ENCODE measurements at places on chromosomes 12 and 14. TPM values are rescaled to one million over a fixed set of nuclear protein-coding genes. Genes with fewer than 3 reads are reported as not detected.

The FAM186B gene
- total RNA-seq, result 0.39 TPM

The CCDC196 gene
- total RNA-seq, result not detected

The STON2 gene
- total RNA-seq, result 51.1 TPM

The PRIMA1 gene
- not detected for total RNA-seq

- no peak overlapping the region for H3K4me3 ChIP-seq
- peak overlapping the region; percentile 78 for H3K27ac ChIP-seq
- peaks cover 12% of the 10 kb centered on the region for H3K27me3 ChIP-seq
- H3K36me3 ChIP-seq, result peaks cover under 1% of the 10 kb centered on the region
- H3K4me1 ChIP-seq, result peaks cover 8% of the 10 kb centered on the region
- DNase-seq, result no peak
Measured at GRCh38 chr12:49200919-49201594, 12.2 kb upstream of the TUBA1A start.

- H3K36me3 ChIP-seq, result no peaks in the 10 kb centered on the region
- peaks cover 26% of the 10 kb centered on the region for H3K27me3 ChIP-seq
- H3K4me3 ChIP-seq, result no peak overlapping the region
- no peak overlapping the region for H3K27ac ChIP-seq
- H3K4me1 ChIP-seq, result no peaks in the 10 kb centered on the region
Measured at GRCh38 chr12:63085120-63085519, 65.9 kb downstream of the AVPR1A start.

DNA sequence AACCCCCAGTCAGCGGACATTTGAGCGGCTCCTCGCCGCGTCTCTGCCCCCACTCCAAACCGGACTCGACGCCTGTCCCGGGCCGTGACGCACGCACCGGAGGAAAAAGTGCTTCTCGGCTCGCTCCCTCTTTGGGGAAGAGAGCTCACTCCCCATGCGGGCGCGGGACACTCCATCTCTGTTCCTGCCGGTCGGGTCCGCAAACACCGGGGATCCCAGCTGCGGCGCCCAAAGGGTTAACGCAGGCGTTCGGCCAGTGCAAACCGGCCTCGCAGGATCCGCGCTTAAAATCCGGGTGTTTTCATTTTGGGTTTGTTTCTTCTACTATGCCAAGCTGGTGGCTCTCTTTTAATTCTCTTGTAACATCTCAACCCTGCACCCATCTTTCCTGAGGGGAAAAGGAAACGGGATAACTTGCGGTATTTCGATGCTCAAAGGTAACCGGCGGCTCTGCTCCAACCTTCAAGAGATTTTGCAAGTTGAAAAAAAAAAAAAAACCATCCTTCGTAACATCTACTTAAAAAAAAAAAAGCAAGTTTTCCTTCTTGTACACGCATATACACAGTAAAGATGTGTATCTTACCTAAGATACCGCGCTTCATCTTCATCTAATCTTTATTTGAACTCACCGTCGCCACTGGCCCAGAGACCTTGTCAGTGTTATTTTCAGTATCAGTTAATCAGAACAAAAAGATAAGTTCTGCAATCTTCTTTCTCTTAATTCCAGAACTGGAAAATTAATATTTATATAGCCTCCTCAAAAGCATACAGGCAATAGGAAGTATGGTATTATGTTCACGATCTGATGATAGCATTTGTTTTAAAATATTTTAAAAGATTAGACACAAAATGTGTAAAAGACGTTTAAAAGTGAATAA lies 1.6 kb upstream of the ATP2B1 start:
- H3K4me3 ChIP-seq, result peak overlapping the region; percentile 92
- DNase-seq, result no peak

DNA sequence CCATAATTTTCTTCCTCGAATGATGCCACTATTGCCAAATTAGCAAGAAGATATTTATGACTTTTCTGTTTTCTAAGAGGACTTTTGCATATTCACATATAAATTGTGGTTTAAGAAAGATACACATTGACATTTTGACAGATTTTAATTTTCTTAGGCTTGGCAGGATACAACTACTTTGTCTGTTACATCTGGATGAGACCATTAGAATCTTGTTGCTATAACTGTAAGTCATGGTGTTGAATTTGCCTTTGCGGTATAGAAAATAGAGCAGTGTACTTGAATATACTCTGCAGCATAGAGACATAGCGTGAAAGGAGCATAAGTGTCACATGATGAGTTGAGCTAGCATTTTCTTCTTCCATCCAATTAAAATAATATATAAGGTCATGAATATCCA lies 169.3 kb downstream of the FUT8 start:
- peaks cover 4% of the 10 kb centered on the region for H3K4me1 ChIP-seq
- no peaks in the 10 kb centered on the region for H3K36me3 ChIP-seq
- H3K27me3 ChIP-seq, result no peaks in the 10 kb centered on the region
- no peak overlapping the region for H3K27ac ChIP-seq
- no peak overlapping the region for H3K4me3 ChIP-seq
- no peak for DNase-seq

- no peak overlapping the region for H3K27ac ChIP-seq
- H3K4me1 ChIP-seq, result no peaks in the 10 kb centered on the region
- no peak overlapping the region for H3K4me3 ChIP-seq
- peaks cover 2% of the 10 kb centered on the region for H3K36me3 ChIP-seq
- DNase-seq, result no peak
- H3K27me3 ChIP-seq, result no peaks in the 10 kb centered on the region
Measured at GRCh38 chr14:73685328-73685727, 28.9 kb downstream of the PNMA1 start.

GRCh38 chr12:131362291-131363211 lies 348.3 kb upstream of the SFSWAP start:
- no peaks in the 10 kb centered on the region for H3K36me3 ChIP-seq
- no peak overlapping the region for H3K4me3 ChIP-seq
- no peak overlapping the region for H3K27ac ChIP-seq
- H3K27me3 ChIP-seq, result peaks cover 28% of the 10 kb centered on the region

DNA sequence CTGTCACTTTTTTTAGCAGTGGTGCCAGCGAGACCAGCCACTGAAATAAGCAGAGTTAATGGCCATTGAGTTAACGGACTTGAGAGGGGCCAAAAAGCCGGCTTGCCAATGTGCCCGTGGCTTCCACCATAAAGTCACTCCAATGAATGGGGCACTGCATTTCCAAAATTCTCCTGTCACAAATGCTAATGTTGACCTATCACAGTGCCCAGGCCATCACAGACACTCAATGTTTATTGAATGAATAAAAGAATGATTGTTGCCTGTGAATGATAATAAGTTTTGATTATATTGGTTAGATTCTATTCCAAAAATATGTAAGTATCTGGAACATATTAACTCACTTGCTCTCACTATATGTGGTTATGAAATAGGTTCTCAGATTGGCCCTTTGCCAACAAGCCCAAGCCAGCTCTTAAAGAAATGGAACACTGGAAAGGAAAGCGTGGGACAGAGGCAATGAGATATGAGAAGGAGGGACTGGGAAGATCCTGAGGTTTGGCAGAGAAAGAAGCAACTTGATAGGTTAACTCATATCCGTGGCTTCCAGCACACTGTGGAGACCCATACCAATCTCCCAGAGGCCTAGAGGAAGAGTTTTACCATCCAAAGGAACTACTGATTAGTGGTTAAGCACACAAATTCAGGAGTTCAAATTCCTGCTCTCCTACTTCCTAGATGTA lies 108.7 kb downstream of the BTG1 start:
- peaks cover 51% of the 10 kb centered on the region for H3K4me1 ChIP-seq
- peak overlapping the region; percentile 100 for H3K27ac ChIP-seq
- DNase-seq, result no peak
- H3K27me3 ChIP-seq, result no peaks in the 10 kb centered on the region
- H3K4me3 ChIP-seq, result peak overlapping the region; percentile 42
- H3K36me3 ChIP-seq, result peaks cover 2% of the 10 kb centered on the region

DNA sequence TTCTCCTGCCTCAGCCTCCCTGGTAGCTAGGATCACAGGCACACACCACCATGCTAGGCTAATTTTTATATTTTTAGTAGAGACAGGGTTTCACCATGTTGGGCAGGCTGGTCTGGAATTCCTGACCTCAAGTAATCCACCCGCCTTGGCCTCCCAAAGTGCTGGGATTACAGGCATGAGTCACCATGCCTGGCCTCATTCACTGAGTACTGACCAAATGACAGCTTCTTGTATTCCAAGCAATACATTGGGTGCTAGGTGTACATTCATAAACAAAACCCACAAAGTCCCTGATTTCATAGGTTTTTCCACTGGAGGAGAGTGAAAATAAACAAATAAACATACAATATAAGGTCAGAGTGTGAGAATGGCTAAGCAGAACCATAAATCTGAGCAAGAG lies 136.3 kb downstream of the HELB start:
- H3K4me3 ChIP-seq, result no peak overlapping the region
- DNase-seq, result no peak
- H3K27ac ChIP-seq, result no peak overlapping the region
- no peaks in the 10 kb centered on the region for H3K36me3 ChIP-seq

DNA sequence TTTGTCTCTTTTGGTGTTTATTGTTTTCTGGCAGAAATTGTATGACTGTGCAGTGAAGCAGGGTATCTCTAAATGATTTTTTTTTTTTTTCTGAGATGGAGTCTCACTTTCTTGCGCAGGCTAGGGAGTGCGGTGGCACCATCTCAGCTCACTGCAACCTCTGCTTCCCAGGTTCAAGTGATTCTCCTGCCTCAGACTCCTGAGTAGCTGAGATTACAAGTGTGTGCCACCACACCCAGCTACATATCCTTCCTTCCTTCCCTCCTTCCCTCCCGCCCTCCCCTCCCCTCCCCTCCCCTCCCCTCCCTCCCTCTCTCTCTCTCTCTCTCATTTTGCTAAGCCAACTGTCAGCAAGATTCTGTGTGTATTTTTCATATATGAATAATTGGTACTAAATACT lies 94.4 kb downstream of the PPHLN1 start:
- H3K4me3 ChIP-seq, result no peak overlapping the region
- H3K27ac ChIP-seq, result no peak overlapping the region
- H3K36me3 ChIP-seq, result peaks cover 13% of the 10 kb centered on the region
- H3K27me3 ChIP-seq, result no peaks in the 10 kb centered on the region

GRCh38 chr12:6692888-6693287 lies 3.7 kb upstream of the ZNF384 start:
- DNase-seq, result no peak
- H3K27me3 ChIP-seq, result no peaks in the 10 kb centered on the region
- peaks cover 18% of the 10 kb centered on the region for H3K4me1 ChIP-seq
- no peaks in the 10 kb centered on the region for H3K36me3 ChIP-seq

DNA sequence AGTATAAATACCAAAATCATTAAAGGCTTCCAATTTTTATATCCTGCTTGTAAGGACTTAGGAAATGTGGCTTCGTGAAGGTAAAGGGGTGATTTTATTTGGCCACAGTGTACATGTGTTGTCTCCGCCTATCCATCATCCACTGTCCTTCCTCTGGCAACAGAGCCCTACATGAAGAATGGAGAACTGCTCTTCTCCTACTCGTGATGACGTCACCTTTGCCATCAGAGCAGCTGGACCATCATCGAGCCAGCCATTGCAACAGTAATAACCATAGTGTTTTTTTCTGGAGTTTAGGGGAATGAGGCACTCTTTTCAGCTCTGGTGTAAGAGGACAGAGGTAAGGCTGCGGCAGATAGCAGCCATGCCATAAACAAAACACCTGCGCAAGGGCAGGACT lies 19.2 kb downstream of the ITPR2 start:
- H3K27me3 ChIP-seq, result no peaks in the 10 kb centered on the region
- no peak for DNase-seq
- H3K36me3 ChIP-seq, result peaks cover 2% of the 10 kb centered on the region
- peaks cover 10% of the 10 kb centered on the region for H3K4me1 ChIP-seq

GRCh38 chr14:62206456-62206855 lies 444.2 kb downstream of the SNAPC1 start:
- no peaks in the 10 kb centered on the region for H3K4me1 ChIP-seq
- peaks cover 6% of the 10 kb centered on the region for H3K27me3 ChIP-seq
- no peaks in the 10 kb centered on the region for H3K36me3 ChIP-seq
- H3K27ac ChIP-seq, result no peak overlapping the region
- no peak overlapping the region for H3K4me3 ChIP-seq
- no peak for DNase-seq

DNA sequence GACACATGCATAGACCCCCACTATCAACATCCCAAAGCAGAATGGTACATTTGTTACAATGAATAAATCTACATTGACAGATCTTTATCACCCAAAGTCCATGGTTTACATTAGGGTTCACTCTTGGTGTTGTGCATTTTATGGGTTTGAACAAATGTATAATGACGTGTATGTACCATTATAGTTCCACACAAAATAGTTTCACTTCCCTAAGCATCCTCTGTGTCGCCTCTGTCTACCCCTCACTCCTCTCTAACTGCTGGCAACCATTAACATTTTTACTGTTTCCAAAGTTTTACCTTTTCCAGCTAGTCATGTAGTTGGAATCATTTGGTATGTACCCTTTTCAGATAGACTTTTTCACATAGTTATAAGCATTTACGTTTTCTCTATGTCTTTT lies 69.5 kb upstream of the LMO3 start:
- no peak overlapping the region for H3K27ac ChIP-seq
- no peak overlapping the region for H3K4me3 ChIP-seq
- H3K36me3 ChIP-seq, result no peaks in the 10 kb centered on the region
- no peaks in the 10 kb centered on the region for H3K27me3 ChIP-seq

DNA sequence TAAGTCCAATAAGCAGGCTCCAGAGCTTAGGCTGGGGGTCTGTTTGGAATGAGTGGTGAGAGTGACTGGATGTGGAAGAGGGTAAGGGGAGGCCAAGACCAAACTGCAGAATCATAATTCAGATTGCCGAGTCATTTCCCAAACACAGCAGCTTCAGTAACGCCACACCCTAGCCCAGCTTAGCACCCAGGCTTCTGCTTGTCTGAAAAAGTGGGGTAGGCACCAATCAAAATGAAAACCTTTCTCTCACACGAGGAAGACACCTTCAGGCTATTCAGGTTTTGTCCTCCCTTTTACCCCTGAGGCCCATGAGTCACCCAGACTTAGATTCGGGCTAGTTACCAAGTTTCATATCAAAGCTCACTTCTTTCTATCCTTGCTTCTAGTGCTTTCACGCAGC lies 306.1 kb downstream of the DAD1 start:
- no peaks in the 10 kb centered on the region for H3K36me3 ChIP-seq
- no peak overlapping the region for H3K4me3 ChIP-seq
- no peak for DNase-seq
- no peaks in the 10 kb centered on the region for H3K4me1 ChIP-seq
- no peak overlapping the region for H3K27ac ChIP-seq
- H3K27me3 ChIP-seq, result no peaks in the 10 kb centered on the region

- no peaks in the 10 kb centered on the region for H3K27me3 ChIP-seq
- no peaks in the 10 kb centered on the region for H3K36me3 ChIP-seq
- H3K27ac ChIP-seq, result peak overlapping the region; percentile 90
- H3K4me3 ChIP-seq, result peak overlapping the region; percentile 15
- peak; percentile 23 for DNase-seq
Measured at GRCh38 chr12:67482751-67483661, 165.5 kb upstream of the DYRK2 start.

DNA sequence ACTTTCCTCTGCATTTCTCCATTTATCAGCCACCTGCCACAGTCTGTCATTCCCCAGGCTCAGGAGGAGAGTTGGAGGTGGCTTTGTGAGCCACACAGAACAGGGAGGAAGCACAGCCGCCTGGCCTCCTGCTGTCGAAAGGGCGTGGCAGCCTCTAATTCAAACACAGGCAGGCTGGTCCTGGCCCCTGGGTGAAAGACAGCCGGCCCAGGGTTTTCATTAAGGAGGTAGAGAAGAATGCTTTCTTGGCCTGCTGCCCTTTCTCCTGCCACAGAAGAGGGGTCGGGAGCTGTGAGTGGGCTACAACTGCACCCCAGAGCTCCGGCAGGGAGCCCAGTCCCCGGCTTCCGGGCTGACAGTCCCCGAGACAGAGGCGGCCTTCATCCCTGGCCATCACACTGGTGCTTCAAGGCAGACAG lies 108.6 kb upstream of the FZD10 start:
- H3K4me1 ChIP-seq, result no peaks in the 10 kb centered on the region
- no peak for DNase-seq
- H3K36me3 ChIP-seq, result no peaks in the 10 kb centered on the region
- H3K27me3 ChIP-seq, result peaks cover 4% of the 10 kb centered on the region
- H3K27ac ChIP-seq, result no peak overlapping the region

All from T-helper 17 cell (primary cell).